ENCODE measurements at places on chromosomes 13 and 19.

DNA sequence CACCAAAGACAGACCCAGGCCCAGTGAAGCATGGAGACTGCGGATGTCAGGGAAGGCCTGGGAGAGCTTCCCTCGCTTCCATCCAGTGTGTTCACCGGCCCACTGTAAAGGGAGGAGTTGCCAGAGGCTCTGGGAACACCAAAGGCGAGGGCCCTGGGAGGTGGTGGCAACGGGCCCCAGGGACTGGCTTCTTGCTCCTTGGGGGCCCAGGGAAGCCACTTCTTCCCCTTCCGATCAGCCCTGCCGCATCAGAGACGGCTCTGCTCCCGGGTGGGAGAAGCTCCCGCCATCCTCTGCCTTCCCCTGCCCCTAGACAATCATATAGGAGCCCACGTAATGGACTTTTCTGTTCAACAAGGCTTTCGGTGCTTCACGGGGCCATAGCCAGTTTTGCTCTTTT is 83.4 kb upstream of the GPR183 start:
- no peak for DNase-seq

- DNase-seq = no peak
Measured at GRCh38 chr13:98495627-98496478, 81.1 kb downstream of the STK24 start.

- no peak for DNase-seq
Measured at GRCh38 chr13:74324338-74324737, 190.1 kb upstream of the KLF12 start.

- no peak for DNase-seq
Measured at GRCh38 chr13:24650161-24650560, 30.0 kb upstream of the ATP12A start.

GRCh38 chr19:43783636-43784035 is 2.9 kb upstream of the KCNN4 start:
- DNase-seq = no peak

DNA sequence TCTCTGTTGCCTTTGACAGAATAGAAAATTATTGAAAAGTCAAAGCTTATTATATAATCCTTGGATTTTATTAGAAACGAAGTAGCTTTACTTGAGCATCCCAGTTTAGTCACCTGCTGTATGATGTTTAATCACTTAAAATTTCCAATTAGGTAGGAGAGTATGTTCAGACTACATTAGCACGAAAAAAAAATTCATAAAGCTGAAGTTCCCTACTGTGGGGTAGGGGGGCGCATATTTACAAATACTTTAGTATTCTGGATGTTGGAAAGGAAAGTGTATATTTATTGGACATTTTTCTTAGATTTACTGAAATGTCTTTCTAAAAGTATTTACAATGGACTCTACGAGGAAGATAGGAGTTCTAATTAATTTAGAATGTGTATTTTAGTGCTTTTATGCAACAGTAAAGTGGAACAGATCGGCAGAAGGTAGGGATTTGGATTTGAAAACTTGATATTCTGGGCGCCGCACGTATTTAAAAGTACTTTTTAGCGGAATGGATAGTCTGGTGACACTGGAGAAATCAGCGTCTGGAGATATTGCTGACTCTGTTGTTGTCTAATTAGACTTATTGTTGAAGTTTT is 1.9 kb downstream of the CDK8 start:
- no peak for DNase-seq

DNA sequence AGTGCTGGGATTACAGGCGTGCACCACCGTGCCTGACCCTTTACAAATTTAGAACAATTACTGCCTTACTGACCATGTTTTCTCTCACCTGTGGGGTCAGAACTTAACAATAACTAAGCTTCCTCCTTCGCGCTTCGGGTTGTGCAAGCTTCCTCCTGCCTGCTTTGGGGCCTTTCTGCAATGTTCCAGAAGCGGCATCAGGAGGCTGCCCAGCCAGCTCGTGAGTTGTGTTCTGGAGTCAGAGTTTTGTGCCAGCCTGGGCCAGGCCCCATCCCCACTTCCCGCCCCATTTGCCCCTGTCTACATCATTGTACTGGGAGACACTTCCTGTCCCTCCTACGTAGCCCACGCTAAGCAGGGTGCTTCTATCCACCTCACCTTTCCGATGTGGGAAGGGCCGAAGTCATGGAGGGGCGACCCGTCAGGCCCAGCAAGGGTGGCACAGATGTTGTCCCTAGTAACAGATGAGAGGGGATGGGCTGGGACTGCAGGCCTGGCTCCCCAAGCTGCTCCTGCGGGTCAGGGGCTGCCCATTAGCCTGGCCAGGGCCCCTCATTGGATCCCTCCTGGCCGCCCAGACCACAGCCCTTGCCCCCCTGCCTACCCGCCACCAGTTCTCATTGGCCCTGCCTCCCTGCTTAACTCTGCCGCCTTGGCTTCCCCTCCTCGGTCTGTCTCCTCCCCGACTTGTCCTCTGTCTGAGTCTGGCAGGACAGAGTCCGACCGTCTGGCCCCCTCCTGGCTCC is 13.4 kb downstream of the UHRF1 start:
- no peak for DNase-seq

DNA sequence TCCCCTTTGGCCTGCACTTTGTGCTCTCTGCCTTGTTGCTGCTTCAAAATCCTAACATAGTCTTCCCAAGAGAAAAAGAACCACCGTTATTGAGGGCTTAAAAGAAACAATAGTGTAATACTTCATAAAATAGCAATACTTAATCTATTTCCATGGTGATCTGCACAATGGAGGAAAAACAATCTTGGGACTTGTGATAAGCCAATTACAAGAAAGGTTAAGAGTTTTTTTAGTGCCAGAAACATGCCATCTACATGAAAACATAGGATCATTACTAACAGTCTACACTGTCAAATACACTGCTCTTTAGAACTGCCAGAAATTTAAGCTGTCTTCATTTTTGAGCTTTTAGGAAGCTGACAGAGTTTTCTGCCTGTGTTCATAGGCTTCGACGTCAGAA is 54.1 kb upstream of the MAB21L1 start:
- no peak for DNase-seq

DNA sequence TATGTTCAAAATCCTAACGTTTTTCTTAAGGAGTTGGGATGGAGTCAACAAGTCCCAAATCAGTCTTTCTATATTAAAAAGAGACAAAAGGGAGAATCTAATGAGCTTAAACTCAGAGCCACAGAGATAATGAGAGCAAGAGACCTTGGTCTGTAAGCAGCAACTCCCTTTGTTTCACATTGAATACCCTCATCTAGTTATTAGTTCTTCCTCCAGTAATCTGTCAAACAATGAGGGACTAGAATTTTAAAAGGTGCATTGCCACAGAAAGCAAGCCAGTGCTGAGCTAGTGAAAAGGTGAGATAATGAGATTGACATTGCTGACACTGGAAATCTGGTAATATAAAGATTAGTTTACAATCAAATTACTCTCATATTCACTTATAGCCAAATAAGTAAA is 718.6 kb downstream of the DACH1 start:
- DNase-seq = no peak

DNA sequence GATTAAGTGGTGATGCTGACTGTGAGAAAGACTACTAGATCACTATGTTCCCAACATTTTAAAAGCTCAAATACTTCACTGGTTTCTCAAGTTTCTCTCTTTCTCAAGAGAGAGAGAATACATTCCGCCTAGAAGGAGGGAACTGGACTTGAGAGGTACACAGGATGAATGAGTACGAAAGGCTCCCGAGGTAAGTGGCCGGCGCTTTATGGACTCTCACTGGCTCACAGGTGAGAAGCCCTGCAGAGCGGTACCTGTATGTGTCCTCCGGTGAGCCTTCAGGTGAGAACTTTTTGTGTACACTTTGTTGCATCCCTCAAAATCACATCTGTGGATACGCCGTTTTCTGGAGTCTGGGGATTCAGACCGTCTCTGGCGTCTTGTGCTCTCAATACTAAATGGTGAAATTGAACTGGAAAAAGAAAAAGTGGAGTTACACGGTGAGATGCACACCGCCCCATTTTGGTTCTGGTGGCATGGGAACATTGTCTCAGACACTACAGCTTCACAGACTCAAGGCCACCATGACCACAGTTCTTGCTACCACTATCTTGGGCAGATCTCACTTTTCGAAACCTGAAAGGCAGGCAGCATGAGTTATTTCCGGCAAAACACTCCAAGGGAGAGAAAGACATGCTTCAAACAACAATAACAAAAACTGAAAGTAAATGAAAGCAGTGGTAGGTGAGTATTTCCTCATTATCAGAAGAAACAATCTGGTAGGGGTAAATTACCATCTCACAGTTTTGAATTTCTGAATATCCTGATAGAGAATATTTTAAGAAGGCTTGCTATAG is 418.9 kb downstream of the KLF12 start:
- peak; percentile 50 for DNase-seq

DNA sequence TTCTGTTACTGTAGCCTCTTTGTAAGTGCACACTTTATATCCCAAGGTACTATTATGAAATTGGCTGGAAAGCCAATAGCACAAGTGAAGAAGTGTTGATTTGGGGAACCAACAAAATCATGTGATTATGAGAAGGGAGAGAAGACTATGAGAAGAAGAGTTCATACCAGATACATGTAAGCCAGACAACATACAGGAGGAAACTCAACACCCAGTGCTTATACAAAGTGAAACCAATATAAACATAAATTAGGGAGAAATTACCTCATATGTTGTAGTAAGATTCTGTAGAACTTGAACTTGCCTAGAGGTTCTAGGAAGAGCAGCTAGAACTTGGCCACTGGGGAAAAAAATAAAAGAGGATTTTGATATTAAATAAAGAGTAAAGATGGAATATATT is 17.4 kb downstream of the CPB2 start:
- no peak for DNase-seq

DNA sequence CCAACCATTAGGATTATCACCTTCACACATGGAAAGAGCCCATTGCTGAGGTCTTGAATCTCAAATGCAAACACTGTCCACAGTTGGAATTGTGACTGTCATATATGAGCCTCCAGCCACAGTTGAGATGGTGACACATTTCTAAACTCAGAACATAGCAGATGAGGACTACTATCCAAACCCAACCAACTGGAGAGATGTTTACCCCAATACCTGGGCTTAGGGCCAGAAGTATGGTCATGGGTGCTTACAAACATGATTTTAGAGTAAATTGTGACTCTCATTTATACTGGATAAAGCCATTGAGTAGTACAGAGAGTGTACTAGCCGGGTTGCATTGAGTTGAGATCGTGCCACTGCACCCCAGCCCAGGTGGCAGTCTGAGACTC is 14.0 kb upstream of the ZNF681 start:
- DNase-seq = no peak

GRCh38 chr13:32426990-32427851 is 709 bp downstream of the N4BP2L1 start:
- DNase-seq = peak; percentile 25

DNA sequence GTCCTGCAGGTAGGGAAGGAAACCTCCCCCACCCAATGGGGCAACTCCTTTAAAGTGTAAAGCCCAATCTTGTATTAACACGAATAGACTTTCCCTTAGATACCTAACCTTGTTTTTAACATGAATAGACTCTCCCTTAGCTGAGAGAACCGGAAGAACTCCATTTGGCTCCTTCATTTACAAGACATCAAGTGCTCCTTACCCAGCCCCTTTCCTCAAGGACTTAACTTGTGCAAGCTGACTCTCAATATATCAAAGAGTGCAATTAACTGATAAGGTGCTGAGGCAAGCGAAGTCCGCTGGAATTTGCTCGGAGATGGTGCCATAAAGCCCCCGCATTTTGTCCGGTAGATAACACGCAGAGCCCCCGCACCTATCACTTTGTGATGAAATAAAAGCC is 9.9 kb upstream of the ZNF90 start:
- no peak for DNase-seq

DNA sequence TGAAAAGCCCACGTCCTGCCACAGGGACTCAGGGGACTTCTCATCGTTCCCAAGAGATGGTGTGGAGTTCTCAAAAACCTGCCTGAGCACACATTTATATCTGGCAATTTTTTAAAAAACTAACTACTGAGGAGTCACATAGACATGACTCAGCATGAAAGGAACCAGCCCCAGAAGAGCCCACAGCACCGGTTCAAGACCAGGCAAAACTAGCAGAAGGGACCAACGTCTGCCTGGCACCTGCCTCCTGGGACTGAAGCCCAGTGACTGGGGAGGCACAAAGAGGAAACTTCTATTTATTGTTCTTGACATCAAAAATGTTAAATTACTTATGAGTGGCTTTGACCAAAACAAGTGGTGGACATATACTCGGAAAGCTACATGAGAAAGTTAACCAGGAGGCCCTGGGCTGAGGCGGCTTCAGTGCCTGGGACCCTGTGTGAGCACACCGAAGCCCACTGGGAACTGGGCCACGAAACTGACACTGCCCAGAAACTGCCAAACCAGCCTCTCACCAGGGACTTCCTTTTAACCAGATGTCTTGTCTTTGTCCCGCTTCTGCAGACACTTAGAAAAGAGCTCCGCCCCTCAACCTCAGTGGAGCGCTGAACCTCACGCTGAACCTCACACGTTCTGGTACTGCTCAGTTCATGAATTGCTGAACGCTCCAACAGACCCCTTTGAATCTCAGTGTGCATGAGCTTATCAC is 25.7 kb downstream of the C13orf46 start:
- DNase-seq = no peak

DNA sequence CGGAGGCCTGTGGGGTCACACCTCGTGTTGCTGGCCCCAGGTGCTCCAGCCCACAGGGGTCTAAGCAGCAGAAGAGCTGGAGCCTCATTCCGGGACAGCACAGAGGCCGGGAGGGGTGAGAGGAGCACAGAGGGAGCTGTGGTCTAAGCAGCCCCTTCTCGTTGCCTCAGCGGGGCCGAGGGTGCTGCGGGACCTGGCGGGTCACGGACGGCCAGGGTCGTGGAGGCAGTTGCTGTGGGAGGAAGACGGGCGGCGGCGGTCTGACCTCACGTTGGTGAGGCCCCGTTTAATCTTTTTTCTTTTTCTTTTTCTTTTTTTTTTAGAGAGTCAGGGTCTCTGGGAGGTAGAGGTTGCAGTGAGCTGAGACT is 21.7 kb downstream of the PIAS4 start:
- DNase-seq = no peak

- DNase-seq = no peak
Measured at GRCh38 chr13:113616281-113616906, 31.8 kb downstream of the TFDP1 start.

- DNase-seq = no peak
Measured at GRCh38 chr13:108787700-108788414, 158.4 kb downstream of the MYO16 start.

Data from activated T-cell treated with anti-CD3 and anti-CD28 coated beads for 24 hours (primary cell).